CD4-positive, alpha-beta T cell treated with Interleukin-4 for 1 hour (primary cell): ENCODE measurements at places on chromosomes 2 and 18.

GRCh38 chr2:2795438-2796091 is 464.5 kb upstream of the MYT1L start:
- DNase-seq, result no peak

DNA sequence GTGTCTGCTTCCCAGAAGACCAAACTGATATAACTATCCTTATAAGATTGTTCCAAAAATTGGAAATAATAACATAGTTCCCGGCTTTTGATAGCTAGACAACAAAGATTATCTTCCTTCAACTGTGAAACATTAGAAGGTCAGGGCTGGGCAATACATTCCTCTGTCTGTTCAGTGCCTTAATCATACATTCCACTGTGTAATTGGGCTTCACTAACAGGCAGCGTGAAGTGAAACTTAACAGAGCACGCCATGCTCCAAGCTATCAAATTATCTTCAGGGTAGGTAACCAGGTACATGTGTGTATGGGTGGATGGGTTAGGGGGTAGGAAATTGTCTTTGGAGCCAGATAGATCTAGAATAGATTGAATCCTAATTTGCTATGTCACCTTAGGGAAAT is 23.5 kb upstream of the ARL5A start:
- no peak for DNase-seq

- no peak for DNase-seq
These were observed 36.3 kb downstream of the THSD7B start for GRCh38 chr2:136801661-136802060.

GRCh38 chr18:10754128-10754527 is 228.3 kb downstream of the NAPG start:
- no peak for DNase-seq

DNA sequence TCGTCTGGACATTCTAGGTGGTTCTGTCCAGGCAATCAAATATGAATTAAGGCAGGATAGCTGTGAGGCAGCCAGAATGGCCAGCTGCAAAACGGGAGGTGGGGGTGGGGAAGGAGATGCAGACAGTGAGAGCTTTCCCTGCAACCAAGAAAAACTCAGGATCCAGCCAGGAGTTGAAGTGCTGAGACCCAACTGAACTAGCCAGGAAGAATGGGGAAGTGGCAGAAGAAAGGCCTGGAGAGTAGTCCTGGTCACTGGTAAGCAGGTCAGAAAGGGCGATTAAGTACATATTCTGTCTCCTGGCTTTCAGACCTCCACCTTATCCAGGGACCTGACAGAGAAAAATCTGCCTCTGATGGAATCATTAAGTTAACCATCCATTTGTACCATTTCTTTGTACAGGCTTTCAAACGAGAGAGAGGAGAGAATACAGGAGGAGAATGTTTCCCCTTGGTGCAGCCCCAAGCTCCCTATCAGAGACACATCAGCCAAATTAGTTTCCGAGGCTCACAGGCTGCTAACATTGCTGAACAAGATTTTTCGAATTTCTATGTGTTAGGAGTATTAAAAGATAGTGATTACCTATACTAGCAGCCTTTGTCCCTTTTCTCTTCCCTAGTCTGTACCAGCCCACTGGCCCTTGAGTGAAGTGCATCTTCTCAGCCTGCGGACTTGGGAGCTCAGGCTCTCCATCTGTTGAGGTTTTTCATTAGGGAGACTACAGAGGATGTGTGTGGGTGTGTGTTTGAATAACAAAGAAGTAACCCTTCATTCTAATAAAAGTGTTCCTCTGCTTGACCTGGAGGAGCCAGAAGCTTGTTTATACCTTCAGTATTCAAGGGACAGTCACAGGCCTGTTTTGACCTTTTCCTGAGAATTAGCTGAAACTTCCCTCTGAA is 12.5 kb upstream of the HOXD1 start:
- no peak for DNase-seq

DNA sequence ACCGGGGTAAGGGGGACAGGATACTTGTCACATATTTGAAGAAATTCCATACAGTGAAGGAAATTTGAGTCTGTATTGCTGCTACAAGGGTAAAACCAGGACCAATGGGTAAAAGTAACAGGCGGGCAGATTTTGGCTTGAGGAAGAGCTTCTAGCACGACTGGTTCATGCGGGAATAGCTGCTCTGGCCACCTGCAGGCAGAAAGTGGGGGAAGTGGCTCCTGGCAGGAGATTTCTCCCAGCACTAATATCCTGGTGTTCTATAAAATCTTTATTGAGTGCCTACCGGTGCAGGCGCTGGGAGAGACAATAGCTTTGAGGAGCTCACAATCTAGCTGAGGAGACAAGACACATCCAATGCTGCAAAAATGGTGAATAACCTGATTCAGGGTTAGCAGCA is 198.5 kb downstream of the LOXHD1 start:
- no peak for DNase-seq

GRCh38 chr2:37125416-37125815 is 31.4 kb downstream of the EIF2AK2 start:
- DNase-seq, result no peak

DNA sequence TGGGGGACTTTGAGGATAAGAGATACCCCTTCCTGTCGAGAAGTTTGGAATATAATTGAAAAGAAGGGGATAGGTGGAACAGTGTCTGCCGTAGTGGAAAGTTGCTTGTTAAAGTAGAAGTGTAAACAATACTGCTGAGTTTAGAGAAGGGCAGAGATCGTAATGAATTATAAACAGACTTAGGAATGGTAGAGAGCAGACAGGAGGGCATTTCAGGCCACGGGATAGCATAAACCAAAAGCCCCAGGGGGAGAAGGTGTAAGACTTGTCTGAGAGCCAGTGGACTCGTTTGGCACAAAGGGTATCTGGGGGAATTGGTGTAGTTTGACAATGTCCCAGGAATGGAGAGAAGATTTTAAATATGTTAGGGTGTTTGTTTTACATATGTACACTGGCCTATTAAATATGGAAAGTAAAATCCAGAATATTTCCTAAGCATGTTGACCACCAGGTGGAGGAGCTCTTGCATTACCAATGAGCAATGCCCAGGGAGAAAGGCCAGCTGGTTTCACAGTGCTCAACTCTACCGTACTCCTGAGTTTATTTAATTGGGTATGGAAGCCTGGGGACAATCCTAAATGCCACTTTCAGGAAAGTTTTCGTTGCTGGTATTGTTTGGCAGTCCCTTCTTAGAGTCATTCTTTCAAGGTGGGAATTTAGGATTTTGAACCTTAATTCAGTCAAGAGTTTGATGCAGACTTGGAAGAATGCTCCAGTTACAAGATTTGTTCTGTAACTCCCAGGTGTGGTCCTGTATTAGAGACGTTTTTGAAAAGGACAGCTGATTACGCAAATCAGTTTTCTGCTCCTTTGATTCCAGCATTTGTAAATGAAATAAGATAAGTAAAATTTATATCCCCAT is 7.5 kb downstream of the COPS8 start:
- DNase-seq, result no peak

GRCh38 chr2:182115258-182115657 is 129.6 kb downstream of the PPP1R1C start:
- no peak for DNase-seq

GRCh38 chr2:78699696-78700095 is 325.8 kb upstream of the REG3G start:
- no peak for DNase-seq

- no peak for DNase-seq
These were observed 498.4 kb downstream of the XIRP2 start for GRCh38 chr2:167386694-167387093.
